ENCODE measurements at places on chromosomes 6 and 20.

- no peak for DNase-seq
Measured at GRCh38 chr20:38737887-38738286, 10.4 kb upstream of the ACTR5 start.

- no peak for DNase-seq
Measured at GRCh38 chr6:77536701-77537100, 73.4 kb upstream of the HTR1B start.

GRCh38 chr20:6976106-6976900 is 208.8 kb downstream of the BMP2 start:
- DNase-seq = peak; percentile 55

DNA sequence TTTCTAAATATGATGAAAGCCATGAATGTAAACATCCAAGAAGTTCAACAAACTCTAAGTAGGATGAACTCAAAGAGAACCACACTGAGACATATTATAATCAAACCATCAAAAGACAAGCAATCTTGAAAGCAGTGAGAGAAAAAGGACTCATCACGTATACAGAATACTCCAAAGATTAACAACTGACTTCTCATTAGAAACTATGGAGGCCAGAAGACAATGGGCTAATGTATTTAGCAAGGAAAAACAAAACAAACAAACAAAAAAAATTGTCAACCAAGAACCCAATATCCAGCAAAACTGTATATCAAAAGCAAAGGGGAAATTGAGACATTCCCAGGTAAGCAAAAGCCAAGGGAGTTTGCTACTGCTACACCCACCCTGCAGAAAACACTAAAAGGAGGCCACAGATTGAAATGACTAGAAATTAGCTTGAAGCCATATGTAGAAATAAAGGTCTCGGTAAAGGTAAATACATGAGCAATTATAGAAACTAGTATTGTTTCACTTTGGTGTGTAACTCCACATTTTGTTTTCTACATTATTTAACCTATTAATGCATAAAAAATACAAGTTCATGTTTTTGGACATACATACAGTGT is 301.1 kb upstream of the QKI start:
- DNase-seq = no peak

- no peak for DNase-seq
Measured at GRCh38 chr6:146898069-146898887, 299.5 kb downstream of the ADGB start.

DNA sequence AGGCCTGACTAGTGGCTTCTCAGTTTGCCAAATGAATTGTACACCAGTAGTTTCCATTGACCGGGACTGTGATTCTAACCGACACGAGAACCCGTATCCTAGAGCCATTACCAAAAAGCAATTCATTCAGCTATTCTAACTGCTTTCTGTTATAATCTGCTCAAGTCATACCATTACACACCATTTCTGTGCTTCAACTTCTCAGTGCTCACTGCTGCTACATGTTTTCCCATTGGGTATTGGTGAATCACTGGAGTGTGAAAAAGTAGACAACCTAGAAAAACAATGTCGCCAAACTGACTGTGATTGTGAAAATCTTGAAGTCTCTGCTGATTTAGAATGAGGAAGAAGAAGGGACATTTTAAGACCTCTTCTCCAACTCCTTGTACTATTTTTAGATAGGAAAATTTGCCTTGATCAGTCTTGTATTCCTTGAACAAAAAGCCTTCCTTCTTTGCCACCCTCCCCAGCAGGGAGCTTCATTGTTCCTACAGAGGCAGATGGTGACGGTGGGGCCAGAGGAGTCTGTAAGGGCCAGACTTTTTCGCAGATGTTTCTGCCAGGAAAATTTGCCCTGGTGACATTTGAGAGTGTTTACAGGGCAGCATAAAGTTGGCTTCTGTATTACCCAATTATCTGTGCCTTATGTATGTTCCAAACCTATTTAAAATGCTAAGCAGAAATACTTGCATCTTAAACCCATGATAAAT is 31.7 kb upstream of the MAP3K4 start:
- no peak for DNase-seq

DNA sequence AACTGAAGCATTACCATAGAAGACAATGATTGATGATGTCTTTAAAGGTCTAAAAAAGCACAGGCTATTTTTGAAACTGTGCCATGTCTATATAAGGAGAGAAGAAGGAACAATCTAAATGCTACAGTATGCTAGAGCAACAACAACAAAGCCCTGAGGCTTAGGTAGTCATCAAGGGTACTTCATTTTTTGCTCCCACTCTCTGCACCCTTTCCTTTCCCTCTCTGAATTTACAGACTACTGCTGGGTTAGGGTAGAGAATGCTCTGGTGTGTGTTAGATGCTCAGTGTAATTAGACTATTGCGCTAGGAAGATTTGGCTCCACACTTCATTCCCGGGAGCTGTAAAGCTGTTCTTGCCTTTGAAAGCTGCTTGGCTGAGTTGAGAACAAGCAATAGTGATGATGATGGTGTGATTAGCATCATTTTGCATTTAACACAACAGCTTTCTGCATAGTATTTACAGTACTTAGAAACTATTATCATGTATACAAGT is 1262.5 kb upstream of the CITED2 start:
- DNase-seq = no peak

- DNase-seq = no peak
Measured at GRCh38 chr6:22367346-22367745, 70.5 kb upstream of the PRL start.

GRCh38 chr6:87382861-87383260 is 24.9 kb upstream of the CFAP206 start:
- no peak for DNase-seq

DNA sequence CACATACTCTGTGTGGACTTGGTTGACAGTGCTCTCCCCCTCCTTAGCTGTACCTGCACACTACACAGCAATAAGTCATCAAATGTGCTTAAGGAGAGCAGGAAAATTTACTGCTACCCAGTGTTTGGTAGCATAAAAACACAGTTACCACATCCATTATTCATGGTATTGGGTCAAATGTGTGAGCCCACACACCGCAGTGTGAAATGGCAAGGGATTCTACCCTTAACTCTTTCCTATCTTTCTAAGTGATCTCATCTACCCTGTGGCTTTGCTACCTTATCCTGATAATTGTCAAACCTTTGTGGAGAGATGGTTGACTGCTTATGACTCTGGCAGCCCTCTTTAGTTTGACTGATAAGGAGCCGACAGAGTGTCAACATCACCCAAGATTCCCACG is 47.6 kb downstream of the STX11 start:
- no peak for DNase-seq

GRCh38 chr6:90347411-90347851 is 50.8 kb upstream of the BACH2 start:
- peak; percentile 38 for DNase-seq

DNA sequence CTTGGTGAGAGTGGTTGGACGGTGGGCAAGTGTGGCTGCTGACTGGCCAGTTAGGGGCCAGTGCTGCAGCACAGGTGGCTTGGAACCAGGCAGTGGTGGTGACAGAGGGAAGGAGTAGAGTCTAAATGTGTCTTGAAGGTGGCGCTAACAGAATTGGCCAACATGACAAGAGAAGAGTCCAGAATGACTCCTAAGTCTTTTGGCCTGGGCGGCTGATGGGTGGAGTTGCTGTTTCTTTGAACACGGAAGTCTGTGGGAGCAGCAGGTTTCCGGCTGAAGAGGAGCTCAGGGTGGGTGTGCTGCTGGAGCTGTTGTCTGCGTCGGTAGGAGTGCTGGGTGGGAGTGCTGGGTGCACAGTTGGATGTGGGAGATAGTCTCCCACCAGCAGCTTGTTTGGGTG is 10.1 kb downstream of the LSM14B start:
- peak; percentile 42 for DNase-seq

GRCh38 chr20:58797371-58798338 is 53.0 kb downstream of the GNAS-AS1 start:
- no peak for DNase-seq

- DNase-seq = no peak
Measured at GRCh38 chr20:20553541-20553940, 158.9 kb downstream of the RALGAPA2 start.

GRCh38 chr20:36246401-36246800 is 10.1 kb downstream of the AAR2 start:
- DNase-seq = no peak

GRCh38 chr6:23330632-23331031 is 761.3 kb downstream of the HDGFL1 start:
- no peak for DNase-seq

DNA sequence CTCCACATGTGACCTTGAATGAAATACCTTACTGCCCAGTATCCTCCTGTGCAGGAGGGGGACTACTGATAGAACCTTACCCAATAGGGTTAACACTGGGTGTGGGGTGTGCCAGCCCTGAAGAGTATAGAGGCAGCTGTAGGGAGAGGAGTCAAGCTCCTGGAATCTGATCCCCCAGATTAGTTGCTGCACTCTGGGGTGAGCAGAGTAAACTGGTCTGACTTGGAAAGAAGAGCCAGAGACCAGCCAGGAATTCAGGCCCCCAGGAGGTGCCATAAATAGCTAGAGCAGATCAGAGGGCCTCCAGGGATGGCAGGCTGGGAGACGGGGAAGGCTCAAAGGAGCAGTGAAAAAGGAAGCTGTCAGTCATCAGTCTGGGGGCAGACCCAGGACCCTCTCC is 3.5 kb upstream of the APOBEC2 start:
- DNase-seq = no peak

DNA sequence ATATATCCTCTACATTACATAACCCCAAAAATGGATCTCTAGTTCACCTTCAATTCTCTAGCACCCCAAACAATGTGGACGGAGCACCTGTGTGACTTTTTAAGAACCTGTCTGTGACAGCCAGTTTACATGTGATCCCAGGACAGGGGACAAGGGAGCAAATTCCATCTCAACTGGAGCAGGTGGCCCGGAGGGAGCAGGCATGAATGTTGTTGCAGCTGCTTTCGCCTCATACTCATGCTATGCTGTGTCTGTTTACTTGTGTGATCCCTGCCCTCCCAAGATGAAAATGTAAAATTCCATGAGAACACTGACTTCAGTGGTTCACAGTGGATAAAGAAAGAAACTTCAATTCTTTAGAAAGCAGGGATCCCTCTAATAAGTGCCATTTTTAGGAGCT is 600.3 kb downstream of the CDH26 start:
- no peak for DNase-seq

DNA sequence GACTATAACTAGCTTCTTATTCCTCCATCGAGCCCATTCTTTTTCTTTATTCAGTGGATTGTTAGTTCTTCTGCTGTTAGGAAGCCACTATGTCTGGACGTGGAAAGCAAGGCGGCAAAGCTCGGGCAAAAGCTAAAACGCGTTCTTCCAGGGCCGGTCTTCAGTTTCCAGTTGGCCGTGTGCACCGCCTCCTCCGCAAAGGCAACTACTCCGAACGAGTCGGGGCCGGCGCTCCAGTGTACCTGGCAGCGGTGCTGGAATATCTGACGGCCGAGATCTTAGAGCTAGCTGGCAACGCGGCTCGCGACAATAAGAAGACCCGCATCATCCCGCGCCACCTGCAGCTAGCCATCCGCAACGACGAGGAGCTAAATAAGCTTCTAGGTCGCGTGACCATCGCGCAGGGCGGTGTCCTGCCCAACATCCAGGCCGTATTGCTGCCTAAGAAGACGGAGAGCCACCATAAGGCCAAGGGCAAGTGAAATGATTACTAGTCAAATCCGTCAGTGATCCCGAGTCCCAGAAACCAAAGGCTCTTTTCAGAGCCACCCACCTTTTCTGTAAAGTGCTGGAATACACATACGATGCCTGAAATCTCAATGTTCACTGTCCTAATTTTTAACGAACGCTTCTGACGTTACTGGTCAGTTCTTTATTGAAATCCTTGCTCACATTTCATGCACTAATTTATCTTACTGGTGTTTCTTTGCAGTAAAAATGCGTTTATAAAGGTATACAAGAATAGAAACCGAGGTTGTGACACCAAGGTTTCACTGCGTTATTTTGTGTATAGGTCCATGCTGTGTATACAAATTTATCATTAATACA is 129.9 kb downstream of the HFE start:
- peak; percentile 85 for DNase-seq

GRCh38 chr6:1604158-1605003 is 5.3 kb upstream of the FOXC1 start:
- DNase-seq = peak; percentile 89

- no peak for DNase-seq
Measured at GRCh38 chr6:331622-332521, 39.6 kb downstream of the DUSP22 start.

- DNase-seq = no peak
Measured at GRCh38 chr6:104256646-104257045, 603.1 kb downstream of the HACE1 start.

DNA sequence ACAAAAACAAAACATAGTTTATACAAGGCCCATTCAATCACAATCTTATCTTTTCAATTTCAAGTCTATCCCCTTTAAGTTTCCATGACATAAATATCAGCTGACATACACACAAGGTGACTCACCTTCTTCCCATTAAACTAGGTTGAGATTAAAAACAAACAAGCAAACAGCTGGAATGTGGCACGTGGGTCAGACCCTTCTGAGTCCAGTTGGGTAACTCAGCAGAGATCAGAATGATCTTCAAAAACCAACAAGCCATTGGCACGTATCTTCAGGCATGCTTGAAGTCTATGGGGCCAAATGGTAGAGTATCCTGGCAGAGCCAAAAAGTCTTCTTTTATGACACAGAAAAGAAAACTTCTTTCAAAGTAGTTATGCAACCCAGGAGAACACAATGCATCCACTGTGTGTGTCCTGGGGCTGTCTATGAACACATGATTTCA is 603.5 kb upstream of the CITED2 start:
- no peak for DNase-seq

- no peak for DNase-seq
Measured at GRCh38 chr20:43662943-43663655, 3.8 kb upstream of the MYBL2 start.

DNA sequence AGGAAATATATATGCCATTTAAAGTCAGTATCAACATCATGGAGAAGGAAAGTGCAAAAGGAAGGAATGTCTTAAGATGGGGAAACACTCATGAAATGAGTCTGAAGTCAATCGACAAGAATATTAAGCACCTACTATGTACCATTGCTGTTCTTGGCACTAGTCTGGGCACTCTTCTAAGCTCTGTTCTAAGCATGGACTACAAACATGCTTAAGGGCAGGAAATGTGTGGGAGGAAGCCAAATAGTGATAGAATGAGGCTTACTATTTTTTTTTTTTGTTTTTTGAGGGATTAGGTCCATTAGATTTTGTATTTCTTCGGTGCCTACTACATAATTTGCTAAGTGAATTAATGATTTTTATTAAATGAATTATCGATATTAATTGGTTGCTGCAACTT is 83.8 kb upstream of the SUPT3H start:
- DNase-seq = no peak

GRCh38 chr6:5204376-5204775 is 56.4 kb downstream of the LYRM4 start:
- peak; percentile 77 for DNase-seq

DNA sequence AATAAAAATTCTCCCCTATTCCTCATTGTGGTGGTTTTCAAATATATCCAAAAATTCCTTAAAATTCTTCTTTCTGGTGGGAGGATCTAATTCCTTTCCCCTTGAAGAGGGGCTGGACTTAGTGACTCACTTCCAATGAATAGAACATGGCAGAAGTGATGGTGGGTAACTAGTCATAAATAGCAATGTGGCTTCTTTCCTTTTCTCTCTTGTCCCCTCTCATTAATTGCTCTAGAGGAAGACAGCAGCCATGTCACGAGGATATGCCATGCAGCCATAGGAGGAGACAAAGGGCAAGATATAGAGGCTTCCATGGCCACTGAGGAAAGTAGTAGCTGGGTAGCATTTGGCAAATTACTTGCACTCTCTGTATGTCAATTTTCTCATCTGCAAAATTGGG is 5.9 kb downstream of the VNN2 start:
- no peak for DNase-seq

- DNase-seq = no peak
Measured at GRCh38 chr6:5122504-5123112, 37.5 kb downstream of the PPP1R3G start.

Data from suppressor macrophage treated with lipopolysaccharide for 1 hour (primary cell).